ENCODE measurements at places on chromosomes 5 and 9.

DNA sequence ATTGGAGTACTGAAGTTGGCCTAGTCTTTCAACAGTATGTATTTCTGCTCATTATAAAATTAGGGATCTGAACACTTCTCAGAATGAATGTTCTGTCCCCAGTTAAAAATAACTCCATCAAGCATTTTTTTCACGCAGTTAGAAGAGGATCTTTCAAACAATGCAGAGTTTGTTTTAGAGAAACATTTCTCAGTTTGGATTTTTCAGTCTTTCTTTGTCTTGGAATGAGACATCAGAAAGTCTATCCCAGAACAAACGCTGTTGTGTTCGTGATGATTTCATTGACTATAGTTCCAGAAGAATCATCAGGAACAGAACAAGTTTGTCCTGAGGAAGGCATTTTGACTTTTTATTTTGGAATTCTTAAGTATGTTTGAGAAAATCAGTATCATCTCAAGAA, 218.7 kb downstream of the ARRDC3 start:
- DNase-seq, result no peak

- no peak for DNase-seq
Observed at GRCh38 chr5:126056851-126057622, 366.2 kb upstream of the GRAMD2B start.

DNA sequence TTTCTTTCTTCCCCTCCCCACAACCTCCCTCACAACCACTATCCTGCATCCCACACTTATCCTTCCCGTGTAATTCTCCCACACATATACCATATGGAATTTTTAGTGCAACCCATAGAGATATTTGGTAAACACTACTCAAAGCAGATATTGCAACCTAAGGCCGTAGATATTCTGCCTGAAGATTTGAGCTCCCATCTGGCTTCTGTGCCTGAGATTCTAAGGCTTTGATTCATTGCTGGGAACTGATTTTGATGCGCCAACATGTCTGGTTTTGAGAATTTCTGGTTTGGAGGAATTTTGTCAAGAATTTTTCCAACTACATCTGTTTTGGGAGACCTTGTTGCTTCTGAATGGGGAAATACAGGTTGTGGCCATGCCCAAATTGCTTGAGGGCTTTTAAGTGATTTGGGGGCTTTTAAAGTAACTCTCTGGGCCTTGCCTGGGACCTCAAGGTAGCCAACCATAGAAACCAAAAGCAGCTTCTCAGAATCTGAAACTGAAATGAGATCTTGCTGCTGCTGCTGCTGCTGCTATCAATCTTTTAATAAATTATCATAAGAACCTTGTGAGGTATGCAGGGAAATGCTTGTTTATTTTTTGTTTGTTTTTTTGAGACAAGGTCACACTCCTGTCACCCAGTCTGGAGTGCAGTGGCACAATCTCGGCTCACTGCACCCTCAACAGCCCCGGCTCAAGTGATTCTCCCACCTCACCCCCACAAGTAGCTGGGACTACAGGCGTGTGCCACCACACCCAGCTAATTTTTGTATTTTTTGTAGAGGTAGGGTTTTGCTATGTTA, 36.2 kb downstream of the PLAC8L1 start:
- DNase-seq, result no peak

DNA sequence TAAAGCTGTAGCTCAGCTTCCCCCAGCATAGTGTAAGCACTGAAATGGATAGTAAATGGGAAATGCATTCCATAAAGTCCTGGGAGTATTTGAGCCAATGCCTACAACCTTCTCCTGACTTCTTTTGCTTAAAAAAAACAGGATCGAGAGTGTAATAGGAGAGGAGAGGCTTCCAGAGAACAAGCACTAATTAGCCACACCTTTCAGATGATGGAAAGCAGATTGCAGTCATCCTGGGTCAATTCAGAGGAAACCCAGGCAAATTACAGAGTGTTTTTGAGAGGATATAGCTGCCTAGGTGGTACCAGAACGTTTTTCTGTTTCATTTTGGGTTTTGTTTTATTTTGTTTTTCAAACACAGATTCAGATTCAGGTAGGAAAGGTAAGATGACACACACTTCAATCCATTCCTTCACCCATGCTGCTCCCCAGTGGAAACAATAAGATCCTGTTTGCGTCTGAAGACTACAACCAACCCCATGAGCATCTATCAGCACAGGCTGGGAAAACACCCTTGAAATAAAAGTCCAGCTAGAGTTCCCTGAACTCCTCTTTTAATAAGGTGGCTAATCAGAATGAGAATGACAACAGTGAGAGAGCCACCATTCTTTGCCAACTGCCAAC, 95.6 kb downstream of the RFK start:
- DNase-seq, result no peak

GRCh38 chr5:145750199-145750598, 84.9 kb downstream of the PRELID2 start:
- DNase-seq, result no peak

- DNase-seq, result peak; percentile 43
Observed at GRCh38 chr5:141664733-141665461, 13.7 kb upstream of the FCHSD1 start.

Measured in stimulated activated CD8-positive, alpha-beta memory T cell treated with anti-CD3 and anti-CD28 coated beads, Interleukin-7, amount 100 ng/mL, for 1 hour (primary cell).